ENCODE measurements at places on chromosomes 2 and 18. TPM values are rescaled to one million over a fixed set of nuclear protein-coding genes. Genes with fewer than 3 reads are reported as not detected.

DNA sequence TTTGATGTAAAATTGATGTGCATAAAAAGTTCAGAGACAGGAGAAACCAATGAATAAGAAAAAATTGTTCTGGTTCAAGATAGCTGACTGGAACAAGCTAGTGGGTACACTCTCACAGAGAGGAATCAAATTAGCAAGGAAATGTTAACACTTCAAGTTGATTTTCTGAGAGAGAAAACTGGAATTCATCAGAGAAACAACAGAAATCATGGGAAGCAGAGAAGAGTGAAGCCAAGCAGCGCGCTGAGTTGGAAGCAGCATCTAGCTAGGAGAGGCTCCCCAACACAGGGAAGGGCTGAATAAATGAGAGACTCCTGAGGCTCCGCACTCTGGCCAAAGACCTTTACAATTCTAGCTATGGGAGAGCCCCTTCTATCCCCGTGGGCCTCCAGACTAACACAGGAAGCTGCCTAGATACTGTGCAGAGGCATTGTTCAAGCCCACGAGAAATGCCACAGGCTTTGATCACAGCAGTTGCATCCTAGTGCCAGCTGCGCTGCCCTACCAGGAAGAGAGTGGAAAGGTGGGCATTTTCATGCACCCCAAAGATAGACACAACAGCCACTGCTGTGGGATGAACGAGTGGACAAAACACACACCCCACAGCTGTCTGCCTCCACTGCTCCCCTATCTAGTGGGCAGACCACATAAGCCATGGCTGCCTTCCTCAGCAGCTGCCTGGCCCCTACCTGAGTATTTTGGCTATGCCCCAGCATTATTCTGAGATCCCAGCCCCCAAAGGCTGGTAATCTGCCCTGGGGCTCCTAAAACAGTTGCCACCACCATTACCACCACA is 136.7 kb downstream of the FSIP2 start:
- H3K27ac ChIP-seq: no peak overlapping the region
- no peak for DNase-seq

DNA sequence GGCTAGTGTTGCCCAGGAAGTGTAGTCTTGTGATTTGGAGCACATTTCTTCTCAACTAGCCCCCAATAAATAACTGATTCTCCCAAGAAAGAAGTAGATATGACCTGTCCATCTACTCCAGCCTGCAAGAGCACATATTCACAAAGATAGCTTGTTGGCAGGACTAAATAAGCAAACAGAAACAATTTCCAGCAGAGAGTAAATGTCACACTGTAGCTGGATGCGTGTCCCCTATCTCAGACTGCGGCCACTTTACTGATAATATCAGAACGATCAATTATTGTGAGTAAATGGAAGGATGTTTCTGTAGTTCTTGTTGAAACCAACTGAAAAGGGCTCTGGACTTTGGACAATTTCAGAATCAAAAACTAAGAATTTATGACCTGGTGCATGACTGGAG is 97.9 kb downstream of the PIEZO2 start:
- H3K36me3 ChIP-seq: no peaks in the 10 kb centered on the region
- no peak overlapping the region for H3K27ac ChIP-seq
- no peaks in the 10 kb centered on the region for H3K4me1 ChIP-seq
- H3K27me3 ChIP-seq: no peaks in the 10 kb centered on the region
- no peak for DNase-seq
- no peak overlapping the region for H3K4me3 ChIP-seq

GRCh38 chr18:37543321-37543720 is 22.3 kb downstream of the CELF4 start:
- no peak overlapping the region for H3K4me3 ChIP-seq
- no peak overlapping the region for H3K27ac ChIP-seq
- H3K36me3 ChIP-seq: no peaks in the 10 kb centered on the region
- peaks cover 7% of the 10 kb centered on the region for H3K27me3 ChIP-seq
- no peak for DNase-seq

DNA sequence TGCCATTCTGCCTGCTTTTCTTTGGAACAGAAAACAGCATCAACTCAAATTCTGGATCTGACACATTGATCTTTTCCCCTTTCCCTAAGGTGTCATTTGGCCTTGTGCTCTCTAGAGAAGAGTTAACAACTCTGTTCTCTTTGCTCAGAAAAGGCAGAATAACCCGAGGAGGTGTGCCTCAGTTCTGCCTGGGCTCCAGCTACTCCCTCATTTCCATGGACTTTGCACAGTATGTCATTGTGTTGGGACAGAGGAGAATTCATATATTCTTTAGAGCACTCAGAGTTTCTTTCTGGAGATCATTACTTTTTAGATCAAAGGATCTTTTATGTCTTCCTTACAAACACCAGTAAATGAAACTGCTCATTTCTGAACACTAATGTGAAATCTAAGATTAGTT is 249.1 kb downstream of the PHLPP1 start:
- no peaks in the 10 kb centered on the region for H3K4me1 ChIP-seq
- no peaks in the 10 kb centered on the region for H3K27me3 ChIP-seq
- H3K4me3 ChIP-seq: no peak overlapping the region

- H3K4me1 ChIP-seq: no peaks in the 10 kb centered on the region
- H3K36me3 ChIP-seq: peaks cover 7% of the 10 kb centered on the region
- no peaks in the 10 kb centered on the region for H3K27me3 ChIP-seq
- no peak overlapping the region for H3K27ac ChIP-seq
Observed at GRCh38 chr2:38731684-38732221, 19.4 kb downstream of the SRSF7 start.

DNA sequence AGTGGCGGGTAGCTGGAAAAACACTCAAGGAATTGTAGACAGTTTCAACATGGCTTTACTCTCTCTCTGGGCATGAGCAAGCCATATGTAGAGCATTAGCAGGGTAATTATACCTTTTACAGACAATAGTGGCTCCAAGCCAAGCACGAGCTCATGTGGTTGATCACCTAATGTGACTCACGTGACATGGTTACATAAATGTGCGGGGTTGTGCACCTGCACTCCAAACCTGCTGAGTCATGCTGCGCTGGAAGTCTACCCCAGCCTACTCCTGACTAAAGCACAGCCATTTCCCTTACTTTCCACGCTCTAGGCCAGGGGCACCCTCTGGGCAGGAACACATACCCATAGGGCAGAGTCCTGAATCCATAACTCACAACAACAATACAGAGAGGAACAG is 232.8 kb downstream of the MBD5 start:
- peaks cover 25% of the 10 kb centered on the region for H3K36me3 ChIP-seq
- no peak overlapping the region for H3K27ac ChIP-seq
- no peak for DNase-seq
- no peak overlapping the region for H3K4me3 ChIP-seq

GRCh38 chr2:96115631-96116423 is 544 bp downstream of the ADRA2B start:
- H3K27ac ChIP-seq: no peak overlapping the region
- H3K27me3 ChIP-seq: peaks cover 2% of the 10 kb centered on the region
- H3K4me1 ChIP-seq: peaks cover 7% of the 10 kb centered on the region
- no peaks in the 10 kb centered on the region for H3K36me3 ChIP-seq
- DNase-seq: no peak
- H3K4me3 ChIP-seq: peak overlapping the region; percentile 77

NT5DC4 gene
- polyA plus RNA-seq: 0.24 TPM

KRTCAP3 gene
- polyA plus RNA-seq: not detected

CYRIA gene
- polyA plus RNA-seq: 24.0 TPM

AQP12B gene
- not detected for polyA plus RNA-seq

DAPL1 gene
- polyA plus RNA-seq: not detected

SLC9A4 gene
- not detected for polyA plus RNA-seq

MTIF2 gene
- polyA plus RNA-seq: 10.6 TPM

Data from immature natural killer cell (primary cell).